ENCODE measurements at places on chromosomes 4 and X.

DNA sequence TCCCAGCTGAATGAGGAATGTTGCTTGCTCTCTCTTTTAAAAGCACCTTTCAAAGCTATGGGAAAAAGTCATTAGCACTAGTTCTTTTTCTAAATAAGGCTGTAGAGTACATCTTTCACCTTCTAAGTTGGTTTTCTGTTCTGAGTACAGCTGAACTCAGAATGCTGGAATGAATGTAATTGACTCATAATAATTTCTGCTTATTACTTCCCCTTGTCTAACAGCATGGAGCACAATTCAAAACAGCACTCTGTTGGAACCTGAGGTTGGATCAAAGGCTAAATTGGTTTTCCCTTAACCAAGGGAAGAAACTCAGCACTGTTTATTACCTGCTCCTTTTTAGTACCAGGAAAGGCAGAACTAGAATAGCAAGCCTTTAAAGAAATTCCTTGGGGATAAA is 33.5 kb upstream of the CYP2U1 start:
- DNase-seq: no peak

- DNase-seq: no peak
Measured at GRCh38 chr4:97239667-97239997, 903.6 kb downstream of the STPG2 start.

GRCh38 chr4:38060829-38061431 is 100.7 kb downstream of the PTTG2 start:
- DNase-seq: no peak

GRCh38 chr4:107561481-107561880 is 158.6 kb downstream of the PAPSS1 start:
- DNase-seq: no peak

DNA sequence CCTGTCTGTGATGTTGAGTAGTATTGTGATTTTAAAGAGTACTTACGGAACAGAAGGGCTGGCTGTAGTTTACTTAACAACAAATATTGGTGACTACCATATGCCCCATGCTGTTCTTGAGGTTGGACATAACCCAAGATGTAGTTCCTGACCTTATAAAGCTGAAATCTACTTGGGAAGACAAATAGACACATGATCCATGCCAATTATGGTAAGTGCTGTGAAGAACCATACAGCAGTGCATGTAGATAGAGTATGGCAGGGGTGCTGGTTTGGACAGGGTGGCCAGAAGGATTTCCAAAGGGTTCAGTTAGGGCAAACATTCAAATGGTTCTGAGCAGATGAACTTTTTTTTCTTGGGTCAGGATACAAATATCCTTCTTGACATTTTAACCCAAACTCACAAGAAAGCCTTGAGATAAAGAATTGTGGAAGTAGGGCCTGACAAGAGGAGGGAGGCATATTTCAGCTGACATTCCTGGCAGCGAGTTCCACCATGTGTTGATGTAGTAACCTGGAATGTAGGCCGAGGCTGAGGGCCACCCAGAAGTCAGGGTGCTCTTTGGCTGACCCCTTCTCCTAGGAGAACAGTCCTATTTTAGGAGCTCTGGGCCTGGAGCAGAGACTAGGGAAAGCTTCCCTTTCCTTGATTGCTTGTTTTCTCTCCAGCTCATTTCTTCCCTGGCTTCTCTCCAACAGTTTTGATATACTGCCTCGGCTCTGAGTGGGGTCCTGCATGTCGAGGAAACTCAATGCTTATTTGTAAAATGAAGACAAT is 74.2 kb downstream of the FREM3 start:
- DNase-seq: no peak

Data from iPS DF 19.7 (cell line).